Stimulated activated CD8-positive, alpha-beta memory T cell treated with anti-CD3 and anti-CD28 coated beads, Interleukin-4, amount 100 ng/mL, for 1 hour (primary cell): ENCODE measurements at places on chromosomes 11 and 22.
A peak's percentile ranks its signal among the peaks of the same experiment; 100 is the strongest.

GRCh38 chr11:9716275-9717039 is 52.6 kb downstream of the SWAP70 start:
- DNase-seq = no peak

DNA sequence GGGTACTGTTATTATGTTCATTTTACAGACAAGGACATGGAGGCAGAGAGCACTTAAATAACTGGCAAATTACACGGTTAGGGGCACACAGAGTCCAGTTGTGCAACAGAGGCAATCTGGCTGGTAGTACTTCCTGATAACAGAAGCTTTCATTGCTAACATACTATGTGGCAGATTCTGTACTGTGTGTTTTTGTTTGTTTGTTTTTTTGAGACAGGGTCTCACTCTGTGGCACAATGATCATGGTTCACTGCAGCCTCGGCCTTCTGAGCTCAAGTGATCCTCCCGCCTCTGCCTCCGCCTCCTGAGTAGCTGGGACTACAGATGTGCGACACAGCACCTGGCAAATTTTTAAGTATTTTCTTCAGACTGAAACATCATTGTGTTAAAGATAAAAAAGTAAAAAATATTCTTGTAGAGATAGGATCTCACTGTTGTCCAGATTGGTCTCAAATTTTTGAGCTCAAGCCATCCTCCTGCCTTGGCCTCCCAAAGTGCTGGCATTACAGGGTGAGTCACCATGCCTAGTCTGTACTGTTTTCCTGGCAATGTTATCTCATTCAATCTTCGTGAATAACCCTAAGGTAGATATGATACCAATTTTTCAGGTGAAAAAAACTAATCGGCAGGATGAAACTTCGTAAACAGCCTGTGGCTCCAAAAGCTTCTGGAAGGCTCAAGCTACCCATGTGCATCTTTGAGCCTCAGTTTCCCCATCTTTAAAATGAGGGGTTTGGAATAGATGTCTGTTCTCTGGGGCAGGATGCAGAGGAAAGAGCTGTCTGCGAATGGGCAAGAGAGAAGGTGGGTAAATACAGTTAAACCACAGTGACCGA is 921 bp upstream of the NUCB2 start:
- DNase-seq = no peak

DNA sequence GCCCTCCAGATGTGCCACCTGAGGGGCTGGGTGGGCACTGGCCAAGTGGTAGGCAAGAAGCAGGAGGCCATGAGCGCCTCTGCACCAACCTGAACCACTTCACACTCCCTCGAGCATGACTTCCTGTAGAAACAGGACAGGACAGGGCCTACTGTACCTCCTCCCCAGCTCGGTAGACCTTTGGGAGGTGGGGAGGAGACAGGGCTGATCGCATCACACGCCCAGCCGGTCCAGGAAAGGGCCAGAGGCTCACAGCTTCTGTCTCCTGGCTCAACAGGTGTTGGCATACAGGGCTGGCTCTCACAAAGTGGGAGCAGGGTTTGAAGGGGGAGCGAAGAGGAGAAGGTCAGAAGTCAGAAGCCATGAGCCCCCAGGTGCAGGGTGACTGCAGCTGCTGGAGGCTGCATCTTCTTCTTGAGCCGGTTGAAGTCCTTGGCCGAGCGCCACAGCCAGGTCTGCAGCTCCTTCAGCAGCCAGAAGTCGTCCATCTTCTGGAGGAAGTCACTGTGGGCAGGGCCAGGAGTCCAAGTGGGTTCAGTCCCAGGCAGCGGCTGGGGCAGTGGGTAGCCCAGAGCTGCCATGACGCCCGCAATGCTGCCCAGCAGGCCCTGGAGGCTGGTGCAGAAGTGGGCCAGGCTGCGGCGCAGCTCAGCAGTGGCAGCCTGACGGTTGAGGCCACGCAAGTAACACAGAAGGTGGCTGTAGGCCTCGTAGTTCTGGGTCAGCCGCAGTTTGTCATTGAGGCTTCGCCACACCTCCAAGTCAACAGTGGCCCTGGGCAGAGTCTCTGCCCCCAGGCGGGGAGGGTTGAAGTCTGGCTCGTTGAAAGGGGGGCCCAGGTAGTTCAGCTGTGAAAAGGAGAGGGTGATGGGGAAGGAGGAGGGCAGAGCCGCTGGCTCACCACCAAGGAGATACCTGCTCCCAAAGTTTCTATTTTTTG is 8.3 kb downstream of the CLCF1 start:
- no peak for DNase-seq

- DNase-seq = no peak
Observed at GRCh38 chr11:106077609-106078455, at the start of gene AASDHPPT. Gene AASDHPPT (plus strand): TSS chr11:106077662. CDS start chr11:106077711, 49 bp downstream.

DNA sequence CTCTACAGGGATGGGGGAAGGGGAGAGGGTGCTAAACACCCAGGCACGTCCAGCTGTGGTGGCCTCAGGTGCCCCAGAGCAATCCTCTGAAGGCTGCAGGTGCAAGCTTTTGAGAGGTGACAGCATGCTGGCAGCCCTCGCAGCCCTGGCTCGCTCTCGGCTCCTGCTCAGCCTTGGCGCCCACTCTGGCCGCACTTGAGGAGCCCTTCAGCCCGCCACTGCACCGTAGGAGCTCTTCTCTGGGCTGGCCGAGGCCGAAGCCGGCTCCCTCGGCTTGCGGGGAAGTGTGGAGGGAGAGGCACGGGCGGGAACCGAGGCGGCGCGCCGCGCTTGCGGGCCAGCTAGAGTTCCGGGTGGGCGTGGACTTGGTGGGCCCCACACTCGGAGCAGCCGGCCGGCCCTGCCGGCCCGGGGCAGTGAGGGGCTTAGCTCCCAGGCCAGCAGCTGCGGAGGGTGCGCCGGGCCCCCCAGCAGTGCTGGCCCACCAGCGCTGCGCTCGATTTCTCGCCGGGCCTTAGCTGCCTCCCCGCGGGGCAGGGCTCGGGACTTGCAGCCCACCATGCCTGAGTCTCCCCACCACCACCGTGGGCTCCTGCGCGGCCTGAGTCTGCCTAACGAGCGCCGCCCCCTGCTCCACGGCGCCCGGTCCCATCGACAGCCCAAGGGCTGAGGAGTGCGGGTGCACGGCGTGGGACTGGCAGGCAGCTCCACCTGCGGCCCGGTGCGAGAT is 112.1 kb downstream of the TRIM29 start:
- DNase-seq = no peak

- DNase-seq = no peak
Observed at GRCh38 chr11:75851203-75851602, 36.2 kb downstream of the UVRAG start.

- DNase-seq = no peak
Observed at GRCh38 chr11:84019571-84020194, 733.5 kb upstream of the CCDC90B start.

GRCh38 chr11:107257710-107258109 is 199.9 kb downstream of the CWF19L2 start:
- DNase-seq = no peak

DNA sequence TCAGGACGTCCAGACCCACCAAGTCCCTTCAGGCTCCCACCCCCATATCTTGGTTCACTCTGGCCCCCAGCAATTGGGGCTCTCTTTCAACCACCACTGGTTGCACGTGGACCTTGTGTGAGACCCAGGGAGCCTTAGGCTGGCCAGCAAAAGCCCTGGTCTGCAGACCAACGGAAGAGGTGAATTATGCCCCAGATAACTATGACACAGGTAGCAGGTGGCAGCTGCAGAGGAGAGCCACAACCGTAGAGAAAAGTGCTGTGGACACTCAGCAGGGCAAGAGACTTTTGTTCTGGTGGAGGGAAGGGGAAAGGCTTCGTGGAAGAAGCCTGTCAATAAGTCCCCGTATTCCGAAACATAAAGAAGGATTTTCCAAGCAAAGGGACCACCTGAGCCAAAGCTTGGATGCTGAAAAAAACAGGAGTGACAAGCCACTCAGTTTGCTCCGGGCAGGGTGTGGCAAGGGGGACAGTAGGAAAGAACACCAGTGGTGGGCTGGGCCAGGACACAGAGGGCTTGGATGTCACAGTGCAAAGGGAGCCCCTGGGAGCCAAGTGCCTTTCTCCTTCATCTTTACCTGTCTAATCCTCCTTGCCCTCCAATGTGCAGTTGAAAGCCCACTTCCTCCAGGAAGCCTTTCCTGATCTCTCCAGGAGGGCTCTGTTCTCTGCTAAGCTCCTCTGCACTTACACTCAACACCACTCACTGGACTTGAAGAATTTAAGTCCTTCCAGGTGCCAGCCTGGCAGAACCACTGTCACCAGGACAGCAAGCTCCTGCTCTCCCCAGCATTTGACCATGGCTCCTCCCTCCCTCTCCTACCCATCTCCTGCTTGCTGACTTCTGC is 264.7 kb downstream of the BUD13 start:
- no peak for DNase-seq

DNA sequence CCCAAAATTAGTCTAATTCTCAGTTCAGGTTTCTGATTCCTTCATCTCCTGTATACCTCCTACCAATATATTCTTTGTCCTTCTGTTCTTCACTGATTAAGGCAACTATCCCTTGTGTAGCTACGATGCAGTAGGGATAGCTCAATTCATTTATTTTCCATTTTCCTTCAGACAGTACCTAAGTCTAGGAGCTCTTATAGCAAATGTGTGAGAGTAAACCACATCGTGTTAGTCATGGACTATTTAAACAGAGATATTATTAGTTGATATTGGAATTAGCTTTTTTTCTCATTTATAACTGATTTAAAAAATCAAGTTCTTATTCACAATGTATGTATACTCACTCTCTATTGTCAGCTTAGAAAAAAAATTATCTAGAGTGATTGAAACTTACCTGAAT is 900.0 kb downstream of the JRKL start:
- DNase-seq = no peak

GRCh38 chr11:3155691-3156258 is 9.3 kb downstream of the OSBPL5 start:
- no peak for DNase-seq

- DNase-seq = no peak
Observed at GRCh38 chr11:118305726-118306125, 1.2 kb downstream of the CD3E start.

DNA sequence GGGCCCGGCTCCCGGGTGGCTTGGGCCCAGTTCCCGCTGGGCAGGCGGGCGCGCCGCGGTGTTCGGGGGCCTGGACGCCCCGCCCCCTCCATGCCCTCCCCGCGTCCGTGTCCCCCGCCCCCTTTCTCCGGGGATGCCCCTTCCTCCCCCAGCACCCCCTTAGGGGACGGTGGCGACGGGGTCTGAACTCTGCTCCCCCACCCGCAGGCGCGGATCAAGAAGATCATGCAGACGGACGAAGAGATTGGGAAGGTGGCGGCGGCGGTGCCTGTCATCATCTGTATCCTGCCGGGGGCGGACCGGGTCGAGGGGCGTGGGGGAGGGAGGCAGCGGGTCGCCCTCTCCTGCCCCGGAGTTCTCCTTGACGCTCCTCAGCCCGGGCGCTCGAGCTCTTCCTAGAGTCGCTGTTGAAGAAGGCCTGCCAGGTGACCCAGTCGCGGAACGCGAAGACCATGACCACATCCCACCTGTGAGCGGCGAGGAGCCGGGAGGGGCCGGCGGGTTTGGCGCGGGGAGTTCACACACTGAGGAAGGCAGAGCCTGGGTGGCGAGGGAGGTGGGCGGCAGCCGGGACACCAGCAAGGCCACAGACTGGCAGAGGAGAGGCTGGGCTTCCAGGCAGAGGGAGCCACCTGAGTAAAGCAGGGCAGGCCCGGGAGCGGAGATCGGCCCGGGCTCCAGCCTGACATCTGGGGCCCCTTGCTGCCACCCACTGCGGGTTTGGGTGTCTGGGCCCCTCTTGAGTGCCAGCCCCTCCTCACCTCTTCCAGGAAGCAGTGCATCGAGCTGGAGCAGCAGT is 546 bp downstream of the DRAP1 start:
- peak; percentile 39 for DNase-seq

DNA sequence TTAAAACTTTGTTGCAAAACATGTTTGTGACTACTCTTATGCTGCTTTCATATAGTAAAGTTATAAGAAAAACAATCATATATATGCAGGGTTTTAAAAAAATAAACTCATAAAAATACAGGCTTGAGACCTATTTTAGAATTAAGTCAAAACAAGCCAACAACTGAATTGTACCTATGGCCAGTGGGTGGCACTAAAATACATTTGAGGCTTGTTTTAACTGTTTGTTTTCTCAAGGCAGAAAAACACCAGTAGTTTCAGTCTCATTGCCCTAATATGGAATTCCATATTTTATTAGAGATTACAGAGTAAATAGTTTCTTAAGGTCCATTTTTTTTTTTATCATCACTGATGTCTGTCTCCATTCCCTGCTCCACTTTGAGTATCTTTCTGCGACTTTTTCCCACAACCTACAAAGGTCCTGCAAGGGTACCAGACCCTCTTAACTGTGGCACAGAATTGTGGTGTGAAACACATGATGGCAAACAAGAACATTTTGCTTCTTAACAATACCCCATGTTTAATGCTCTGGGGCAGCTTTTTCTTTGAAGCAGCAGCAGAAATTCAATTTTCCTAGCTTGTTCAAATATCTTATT is 8.5 kb upstream of the CCDC89 start:
- DNase-seq = no peak

DNA sequence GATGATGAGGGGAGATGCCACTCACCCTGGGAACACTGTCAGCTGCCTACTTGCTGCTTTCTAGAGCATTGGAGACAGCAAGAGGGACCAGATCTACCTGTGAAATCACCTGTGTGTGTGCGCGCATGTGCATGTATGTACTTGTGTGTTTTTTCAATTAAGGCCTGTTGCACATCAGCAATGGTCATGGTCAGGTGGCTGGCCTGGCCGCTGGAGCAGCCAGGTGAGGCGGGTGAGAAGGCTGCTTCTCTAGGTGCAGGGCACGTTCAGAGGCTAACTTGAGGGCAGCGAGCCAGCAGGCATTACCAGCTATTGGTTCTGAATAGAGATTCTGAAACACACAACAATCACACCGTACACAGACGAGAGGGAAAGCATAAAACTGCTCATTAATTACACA is 65.1 kb downstream of the PARVG start:
- no peak for DNase-seq

DNA sequence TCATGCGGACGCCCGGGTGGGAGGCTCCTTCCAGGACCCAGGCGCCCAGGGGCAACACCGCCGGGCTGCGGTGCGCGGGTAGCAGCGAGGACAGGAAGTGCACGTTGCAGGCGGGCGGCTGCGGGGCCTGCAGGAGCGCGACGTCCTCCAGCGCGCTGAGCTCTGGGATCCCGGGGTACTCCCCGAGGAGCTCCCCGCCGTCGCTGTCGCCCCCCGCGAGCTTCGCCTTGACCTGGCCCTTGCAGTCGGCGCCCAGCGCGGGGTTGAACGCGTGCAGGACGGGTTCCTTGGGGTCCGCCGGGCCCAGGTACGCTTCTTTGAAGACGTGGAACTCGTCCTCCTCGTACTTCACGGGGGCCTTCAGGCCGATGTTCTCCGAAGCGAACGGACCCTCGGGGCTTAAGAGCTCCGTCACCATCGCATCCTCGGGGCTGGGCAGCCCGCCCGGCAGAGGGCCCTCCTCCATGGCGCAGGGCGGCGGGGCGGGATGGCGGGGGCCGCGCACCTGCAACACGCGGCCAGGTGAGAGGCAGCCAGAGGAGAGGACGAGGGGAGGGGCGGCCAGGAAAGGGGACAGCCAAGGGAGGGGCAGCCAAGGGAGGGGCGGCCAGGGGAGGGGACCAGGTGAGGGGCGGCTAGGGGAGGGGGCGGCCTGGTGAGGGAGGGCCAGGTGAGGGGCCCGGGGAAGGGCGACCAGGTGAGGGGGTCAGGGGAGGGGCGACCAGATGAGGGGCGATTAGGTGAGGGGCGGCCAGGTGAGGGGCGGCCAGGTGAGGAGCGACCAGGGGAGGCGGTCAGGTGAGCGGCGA is 921 bp downstream of the TESMIN start:
- no peak for DNase-seq
